ENCODE measurements at places on chromosomes 7 and 10.

GRCh38 chr7:135519233-135519688 lies 9.4 kb upstream of the CNOT4 start:
- DNase-seq, result no peak

- DNase-seq, result no peak
These were observed 74.6 kb upstream of the ATP6V0A4 start for GRCh38 chr7:138872576-138872975.

DNA sequence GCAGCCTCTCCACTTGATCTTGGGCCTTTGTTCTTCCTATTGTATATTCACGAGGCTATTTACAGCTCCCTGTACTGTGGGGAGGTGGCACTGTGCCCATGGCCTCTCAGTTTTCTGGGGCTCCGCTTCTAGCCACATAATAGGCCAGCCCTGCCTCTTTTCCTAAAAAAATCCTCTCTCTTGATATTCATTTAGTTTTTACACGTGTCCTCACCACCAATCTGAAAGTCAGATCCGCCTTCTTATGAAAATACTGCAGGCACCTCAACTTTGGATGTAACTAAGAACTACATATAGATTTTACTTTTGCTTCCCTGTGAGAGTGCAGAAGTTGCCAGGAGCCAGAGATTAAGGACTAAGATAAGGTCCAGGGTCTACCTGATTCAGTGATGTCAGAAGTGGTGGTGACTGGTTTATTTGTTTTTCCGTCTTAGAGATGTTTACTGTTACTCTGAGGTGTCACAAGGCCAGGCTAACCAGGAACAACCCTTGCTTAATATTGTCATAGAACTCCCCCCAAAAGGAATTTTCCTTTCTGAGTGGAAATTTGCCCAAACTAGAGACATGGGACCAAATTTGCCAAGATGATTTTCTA lies 7.8 kb downstream of the BAMBI start:
- no peak for DNase-seq

DNA sequence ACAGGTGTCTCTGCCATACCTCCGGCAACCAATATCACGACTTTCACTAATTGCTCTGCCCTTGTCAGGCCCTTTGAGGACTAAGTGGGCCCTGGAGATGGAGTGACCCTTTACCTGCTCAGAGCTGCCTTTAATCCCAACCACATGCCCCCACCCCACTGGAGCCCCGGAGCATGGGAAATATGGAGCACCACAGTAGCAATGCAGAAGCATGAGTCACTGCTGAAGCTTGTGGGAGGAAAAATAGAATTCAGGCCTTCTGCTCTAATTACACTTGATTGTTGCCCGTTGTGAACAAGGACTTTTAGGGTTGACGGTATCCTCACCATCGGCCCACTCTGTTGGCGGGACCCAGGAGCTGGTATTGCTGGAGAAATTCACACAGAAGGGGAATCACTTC lies 52.5 kb upstream of the FRMD4A start:
- no peak for DNase-seq

GRCh38 chr10:114685456-114685855 lies 27.4 kb upstream of the ABLIM1 start:
- DNase-seq, result no peak

GRCh38 chr10:46536781-46537180 lies 19.7 kb downstream of the GPRIN2 start:
- DNase-seq, result no peak

DNA sequence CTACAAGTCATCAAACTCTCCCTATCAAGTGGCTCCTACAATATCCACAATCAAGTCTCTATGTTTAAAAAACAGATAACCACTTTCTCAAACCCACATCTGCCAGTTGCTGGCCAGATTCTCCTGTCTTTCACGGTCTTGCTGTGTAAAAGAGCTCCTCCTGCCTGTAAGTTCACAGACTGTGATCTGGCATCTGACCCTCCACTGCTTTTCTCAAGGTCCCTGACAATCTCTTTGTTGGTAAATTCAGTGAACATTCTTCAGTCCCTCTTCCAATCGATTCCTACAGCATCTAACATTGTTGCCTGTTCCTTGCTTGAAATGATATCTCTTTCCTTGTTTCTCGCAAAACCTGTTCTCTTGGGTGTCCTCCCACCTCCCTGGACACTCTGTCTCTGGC lies 18.5 kb upstream of the LMOD2 start:
- no peak for DNase-seq

DNA sequence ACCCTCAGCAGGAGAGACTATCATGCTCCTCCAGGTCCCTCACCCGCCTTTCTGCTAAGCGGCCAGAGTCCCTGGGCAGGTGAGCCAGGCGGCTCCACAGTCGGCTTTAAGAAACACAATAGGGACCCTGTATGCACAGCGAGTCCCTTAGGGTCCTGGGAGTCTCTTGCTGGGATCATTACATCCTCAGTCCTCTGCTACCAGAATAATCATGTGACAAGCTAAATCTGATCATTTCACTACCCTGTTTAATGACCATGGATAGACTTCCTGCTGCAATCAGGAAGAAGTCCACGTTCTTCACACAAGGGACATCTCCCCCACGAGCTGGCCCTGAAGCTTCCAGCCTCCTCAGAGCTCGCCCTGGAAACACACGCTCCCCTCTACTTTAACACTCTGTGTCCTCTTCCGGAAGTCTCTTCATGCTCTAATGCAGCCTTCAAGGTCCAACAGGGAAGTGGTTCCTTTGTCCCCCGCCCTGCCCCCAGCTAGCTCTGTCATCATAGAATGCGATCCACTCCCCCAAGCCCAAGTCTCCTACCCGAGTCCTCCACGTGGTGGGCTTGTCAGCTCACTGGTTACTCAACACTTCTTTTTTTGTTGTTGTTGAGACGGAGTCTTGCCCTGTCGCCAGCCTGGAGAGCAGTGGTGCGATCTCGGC lies 101.5 kb downstream of the RNF216 start:
- DNase-seq, result no peak

DNA sequence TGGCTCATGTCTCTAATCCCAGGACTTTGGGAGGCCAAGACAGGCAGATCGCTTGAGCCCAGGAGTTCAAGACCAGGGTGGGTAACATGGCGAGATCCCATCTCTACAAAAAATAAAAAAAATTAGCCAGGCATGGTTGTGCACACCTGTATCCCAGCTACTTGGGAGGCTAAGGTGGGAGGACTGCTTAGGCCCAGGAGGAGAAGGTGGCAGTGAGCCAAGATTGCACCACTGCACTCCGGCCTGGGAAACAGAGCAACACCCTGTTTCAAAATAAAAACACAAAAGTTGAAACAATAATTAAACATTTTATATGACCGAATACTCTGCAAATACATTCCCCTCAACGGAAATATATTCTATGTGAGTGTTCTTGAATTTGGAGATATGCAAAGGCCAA lies 40.3 kb downstream of the JMJD1C start:
- DNase-seq, result no peak

DNA sequence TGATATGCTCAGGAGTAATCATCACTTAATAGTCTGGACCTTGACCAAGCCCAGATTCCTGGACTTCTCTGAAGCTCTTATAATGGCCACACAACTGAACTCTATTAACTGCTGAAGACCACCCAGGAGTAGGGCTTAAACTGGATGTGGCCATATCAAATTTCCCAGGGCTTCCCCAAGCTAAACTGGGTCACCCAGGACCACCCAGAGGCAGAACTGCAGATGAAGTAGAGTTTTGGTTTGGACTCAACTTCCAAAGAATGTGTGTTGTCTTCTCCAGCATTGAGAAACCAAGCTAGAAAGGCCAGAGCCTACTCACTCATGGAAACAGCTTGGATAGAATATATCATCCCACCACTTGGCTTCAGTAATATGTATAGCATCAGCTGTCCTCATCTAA lies 358.2 kb upstream of the MEOX2 start:
- no peak for DNase-seq

GRCh38 chr7:128687131-128687530 lies 15.0 kb downstream of the GARIN1A start:
- DNase-seq, result no peak

DNA sequence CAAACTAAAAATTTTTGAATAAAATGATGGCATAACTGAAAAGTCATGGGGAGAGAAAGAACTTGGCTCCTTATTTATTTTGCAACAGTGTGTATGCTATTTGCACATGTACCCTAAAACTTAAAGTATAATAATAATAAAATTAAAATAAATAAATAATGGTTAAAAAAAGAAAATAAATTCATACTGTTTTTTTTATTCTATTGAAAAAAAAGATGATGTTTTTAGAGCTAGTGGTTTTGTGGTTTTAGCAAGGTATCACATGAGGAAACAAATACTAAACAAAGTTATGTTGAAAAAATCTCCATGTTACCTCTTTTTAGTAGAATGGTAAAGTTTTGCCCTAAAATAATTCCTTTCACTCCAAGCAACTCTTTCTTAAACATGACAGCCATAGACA lies 26.2 kb downstream of the TMEM168 start:
- DNase-seq, result no peak

GRCh38 chr10:55214608-55215007 lies 413.6 kb upstream of the PCDH15 start:
- no peak for DNase-seq

DNA sequence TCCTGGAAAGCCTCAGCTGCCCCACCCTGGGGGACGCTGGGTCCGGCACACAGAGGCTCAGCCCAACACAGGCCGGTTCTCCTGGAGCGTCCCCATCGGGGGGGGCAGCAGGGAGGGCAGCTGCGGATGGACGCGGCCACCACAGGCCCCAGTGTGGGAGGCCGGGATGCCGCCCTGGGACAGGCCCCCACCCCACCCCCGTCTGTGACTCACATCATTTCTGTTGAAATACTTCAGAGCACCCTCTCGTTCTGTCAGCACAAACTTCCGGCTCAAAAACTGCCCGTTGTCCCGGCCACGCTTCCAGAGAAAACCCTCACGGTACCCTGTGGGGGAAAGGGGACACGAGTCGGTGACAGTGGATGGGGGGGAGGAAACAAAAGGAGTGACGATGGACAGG lies 28.5 kb downstream of the GET4 start:
- no peak for DNase-seq

GRCh38 chr10:128927497-128928161 lies 539.4 kb upstream of the MGMT start:
- no peak for DNase-seq

DNA sequence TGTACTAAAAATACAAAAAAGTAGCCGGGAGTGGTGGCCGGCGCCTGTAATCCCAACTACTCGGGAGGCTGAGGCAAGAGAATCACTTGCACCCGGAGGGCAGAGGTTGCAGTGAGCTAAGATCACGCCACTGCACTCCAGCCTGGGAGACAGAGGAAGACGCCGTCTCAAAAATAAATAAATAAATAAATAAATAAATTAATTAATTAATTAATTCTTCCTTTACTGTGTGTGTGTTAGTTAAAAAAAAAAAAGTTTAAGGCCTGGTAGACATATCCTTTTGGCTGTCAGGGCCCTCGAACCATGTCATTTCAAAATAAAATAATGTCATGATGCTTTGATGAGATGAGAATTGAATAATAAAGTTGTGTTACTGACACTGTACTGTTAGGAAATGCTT lies 81.3 kb downstream of the ZNF467 start:
- no peak for DNase-seq

DNA sequence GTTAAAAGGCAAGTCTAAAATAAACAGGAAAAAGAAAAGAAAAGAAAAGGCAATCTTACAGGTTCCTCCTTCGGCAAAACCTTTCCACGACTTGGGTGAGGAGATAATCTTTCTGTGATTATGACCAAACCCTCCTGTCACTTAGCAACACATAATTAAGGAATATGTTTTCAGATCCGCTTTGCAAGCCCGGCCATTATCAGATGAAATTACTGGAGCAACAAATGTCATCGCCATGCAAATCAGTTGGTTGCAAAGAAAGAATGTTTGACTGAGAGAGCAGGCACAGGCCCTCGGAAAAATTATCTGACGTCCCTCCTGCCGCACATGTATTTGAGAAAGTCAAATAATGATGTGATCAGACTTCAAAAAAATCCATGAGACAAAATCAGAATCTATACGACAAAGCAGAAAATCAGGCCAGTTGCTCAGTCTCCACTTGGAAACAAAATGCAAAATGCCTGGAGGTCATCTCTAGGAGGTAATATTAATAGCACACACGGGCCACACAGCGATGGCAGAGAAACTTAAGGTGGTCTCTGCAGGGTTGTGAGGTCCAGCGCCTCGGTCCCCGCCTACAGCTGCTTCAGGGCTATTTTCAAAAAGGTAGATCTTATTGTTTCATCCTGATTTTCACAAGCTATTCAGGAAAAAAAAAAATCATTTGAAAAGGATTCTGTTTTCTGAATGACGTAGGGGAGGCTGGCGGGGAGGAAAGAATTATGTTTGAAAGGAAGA lies 82.7 kb downstream of the ZRANB1 start:
- no peak for DNase-seq

- DNase-seq, result no peak
These were observed 66.6 kb upstream of the ANTXRL start for GRCh38 chr10:46220187-46220586.

DNA sequence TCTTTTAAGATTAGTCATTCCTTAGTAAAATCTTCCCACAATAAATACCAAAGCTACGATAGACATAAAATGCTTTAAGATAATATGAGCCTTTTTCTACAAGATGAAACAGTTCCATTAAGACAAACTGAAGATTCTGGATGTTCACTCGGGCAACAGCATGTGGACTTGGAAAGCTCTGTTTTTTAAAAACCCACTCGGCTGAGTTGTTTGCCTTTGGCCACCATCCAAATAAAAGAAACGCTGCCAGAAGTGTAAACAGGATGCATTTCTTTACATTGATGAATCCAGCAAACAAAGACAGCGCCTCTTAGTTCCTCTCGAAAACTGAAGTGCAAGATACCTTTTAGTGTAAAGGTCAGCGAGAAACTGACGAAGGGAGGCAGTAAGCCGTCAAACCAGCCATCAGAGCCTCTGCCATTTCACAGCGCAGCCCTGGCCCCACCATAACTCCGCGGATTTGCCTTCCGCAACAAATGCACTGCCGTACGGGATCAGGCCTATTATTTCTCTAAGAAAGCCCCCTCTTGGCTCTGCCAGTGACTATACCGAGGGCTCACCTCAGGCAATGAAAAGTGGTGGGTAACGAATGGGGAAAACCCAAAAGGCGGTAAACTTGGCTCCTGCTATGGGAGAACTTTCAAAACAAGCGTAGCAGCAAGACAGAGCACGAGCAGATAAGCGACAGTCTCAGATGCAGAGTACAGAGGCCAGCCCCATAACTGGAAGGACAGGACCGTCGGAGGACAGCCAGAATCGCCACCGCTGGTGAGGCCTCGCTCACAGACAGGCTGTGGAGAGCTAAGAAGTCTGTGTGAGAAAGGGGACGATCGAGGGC lies 41.4 kb downstream of the GNA12 start:
- no peak for DNase-seq

DNA sequence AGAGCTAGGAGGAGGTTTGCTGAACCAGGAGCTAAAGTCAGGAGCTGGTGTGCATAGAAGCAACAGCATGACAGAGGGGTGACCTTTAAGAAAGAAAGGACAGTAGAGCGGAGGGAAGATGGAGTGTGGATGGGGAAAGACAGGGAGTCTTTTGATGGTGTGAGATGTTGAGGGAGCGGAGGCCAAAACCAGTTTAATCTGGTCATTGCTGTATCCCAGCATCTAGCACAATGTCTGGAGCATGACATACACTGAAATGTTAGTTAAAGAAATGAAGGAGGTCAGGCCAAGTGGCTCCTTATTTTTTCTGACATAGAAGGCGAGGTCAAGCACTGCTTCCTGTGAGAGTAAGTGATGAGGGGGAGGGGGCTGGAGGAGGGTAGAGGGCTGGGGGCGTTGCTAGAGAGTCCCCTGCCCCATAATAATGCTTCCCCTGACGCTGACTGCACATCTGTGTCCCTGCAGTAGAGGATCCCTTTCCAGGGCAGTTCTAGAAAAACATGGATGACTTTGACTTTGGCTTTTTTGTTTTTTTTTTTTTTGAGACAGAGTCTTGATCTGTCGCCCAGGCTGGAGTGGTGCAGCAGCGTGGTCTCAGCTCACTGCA lies 70.2 kb downstream of the ZNF467 start:
- no peak for DNase-seq
